Fibroblast of skin of right quadriceps (primary cell): ENCODE measurements at places on chromosomes 4 and X.
A peak's percentile ranks its signal among the peaks of the same experiment; 100 is the strongest.

DNA sequence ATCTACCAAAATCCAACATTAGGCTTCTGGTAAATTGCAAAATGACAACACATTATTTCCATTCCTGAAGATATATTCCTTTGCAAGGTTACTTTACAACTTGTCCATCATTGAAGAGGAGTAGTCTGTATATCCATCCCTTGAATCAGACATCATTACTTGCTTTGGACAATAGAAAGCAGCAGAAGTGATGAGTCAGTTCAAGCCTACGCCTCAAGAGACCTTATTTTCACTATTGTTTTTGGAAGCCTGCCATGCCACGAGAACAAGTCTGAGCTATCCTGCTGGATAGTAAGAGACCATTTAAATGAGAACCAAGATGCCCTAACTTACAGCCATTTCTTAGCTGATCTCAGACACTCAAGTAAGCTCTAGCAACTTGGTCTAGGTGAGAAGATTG is 246.0 kb upstream of the HHIP start:
- DNase-seq = peak; percentile 89

GRCh38 chr4:74105656-74106280 is 6.8 kb upstream of the CXCL2 start:
- DNase-seq = no peak

DNA sequence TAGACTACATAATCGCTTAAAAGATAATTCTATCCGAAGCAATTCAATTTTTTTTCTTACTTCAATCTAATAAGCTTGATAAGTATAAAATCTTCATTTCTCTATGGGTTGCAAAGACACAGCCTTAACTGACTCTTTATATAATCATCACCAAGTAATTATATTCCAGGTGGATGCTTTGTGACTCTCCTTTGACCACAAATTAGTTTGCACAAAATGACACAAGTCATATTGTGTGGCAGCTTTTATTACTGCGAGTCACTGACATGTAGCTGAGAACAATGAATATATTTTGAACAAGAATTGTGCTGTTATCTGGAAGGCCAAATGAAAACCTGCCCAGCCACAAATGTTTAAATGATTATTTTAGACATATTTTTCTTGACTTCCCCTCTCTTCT is 1727.8 kb downstream of the ARAP2 start:
- DNase-seq = no peak

GRCh38 chr4:138875891-138876608 is 139.5 kb upstream of the NOCT start:
- DNase-seq = peak; percentile 96
